Putamen (tissue), 1 donor: ENCODE measurements at places on chromosomes 5 and 9.

GRCh38 chr5:152329207-152329606, 75.9 kb downstream of the NMUR2 start:
- no peak for DNase-seq

DNA sequence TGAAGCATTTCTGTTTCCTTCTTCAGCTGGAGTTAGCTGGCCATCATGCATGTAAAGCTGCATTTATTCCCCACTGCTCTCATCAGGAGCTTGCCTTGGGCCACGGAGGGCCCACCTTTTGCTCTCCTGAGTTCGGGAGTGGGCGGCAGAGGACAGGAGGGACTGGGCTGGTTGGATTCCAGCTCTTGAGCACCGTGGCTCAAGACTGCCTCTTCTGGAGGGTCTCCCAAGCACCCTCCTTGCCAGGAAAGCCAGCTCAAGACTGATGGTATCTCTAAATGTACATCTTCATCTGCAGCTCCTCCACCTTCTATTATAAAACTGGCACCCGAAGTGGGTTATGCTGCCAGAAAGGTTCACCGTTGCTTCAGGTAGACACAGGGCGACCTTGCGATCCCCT, 399.6 kb upstream of the IRX1 start:
- no peak for DNase-seq

- DNase-seq: no peak
Measured at GRCh38 chr9:1053986-1054425, 3.8 kb downstream of the DMRT2 start.

DNA sequence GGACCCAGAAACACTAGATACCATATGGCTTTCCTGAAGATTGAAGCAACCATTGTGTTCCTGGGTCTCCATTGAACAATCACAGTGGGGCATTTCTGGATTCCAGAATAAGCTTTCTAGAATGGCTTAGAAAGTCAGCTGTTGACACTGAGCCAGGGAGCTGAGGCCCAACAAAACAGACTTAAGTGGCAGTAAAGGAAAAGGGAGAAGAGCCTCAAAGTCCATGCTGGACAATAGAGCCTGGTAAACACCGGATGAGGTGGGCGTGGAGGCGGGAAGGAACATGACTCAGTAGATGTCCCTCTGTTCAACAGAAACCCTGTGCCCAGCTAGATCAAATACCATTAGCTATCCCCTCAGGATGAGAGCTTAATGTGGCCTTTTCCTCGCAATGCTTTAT, 14.8 kb downstream of the SPARC start:
- no peak for DNase-seq

DNA sequence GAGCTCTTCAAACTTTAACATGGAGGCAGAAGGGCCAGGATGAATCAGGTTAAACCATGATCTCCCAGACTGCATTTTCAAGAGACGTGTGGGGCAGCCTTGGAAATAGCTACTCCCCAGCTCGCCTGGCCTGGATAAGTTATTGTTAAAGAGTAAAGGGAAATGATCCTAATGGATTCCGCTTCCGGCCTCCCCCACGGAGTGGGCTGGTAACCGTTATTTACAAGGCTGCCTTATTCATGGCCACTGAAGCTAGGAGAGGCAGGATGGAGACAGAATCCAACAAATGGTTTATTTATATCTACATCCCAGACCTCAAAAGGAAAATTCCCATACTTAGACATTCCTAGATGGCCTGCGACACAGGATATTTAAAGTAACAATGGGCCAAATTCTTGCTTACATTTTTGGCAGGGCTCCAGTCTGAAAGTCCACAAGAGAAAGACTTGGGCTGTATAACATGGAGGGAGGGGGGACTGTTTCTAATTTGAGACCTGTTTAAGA, 27.9 kb downstream of the SPRY4 start:
- no peak for DNase-seq

- no peak for DNase-seq
Measured at GRCh38 chr5:133420440-133421301, 191.7 kb downstream of the FSTL4 start.

DNA sequence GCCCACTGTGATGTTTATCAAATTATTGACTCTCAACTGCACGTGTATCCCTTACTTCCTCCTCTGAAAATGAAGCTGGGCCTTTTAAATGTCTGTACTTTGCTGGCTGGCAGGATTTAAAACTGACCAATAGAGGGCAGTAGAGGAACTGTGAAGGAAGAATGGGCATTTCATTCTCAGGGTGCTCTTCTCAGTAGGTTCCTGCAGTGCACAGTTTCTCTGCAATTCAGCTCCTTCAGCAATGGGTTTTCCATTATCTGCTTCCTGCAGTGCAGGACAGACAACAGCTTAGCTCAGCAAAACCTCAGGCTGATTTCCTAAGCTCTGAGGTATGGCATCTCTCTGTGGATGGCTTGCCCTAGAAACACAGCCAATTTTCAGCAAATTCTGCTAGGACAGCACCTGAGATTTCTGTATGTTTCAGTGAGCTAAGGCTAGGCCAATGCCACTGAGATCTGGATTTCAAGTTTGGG, 298.4 kb upstream of the PRDM9 start:
- DNase-seq: peak; percentile 15

DNA sequence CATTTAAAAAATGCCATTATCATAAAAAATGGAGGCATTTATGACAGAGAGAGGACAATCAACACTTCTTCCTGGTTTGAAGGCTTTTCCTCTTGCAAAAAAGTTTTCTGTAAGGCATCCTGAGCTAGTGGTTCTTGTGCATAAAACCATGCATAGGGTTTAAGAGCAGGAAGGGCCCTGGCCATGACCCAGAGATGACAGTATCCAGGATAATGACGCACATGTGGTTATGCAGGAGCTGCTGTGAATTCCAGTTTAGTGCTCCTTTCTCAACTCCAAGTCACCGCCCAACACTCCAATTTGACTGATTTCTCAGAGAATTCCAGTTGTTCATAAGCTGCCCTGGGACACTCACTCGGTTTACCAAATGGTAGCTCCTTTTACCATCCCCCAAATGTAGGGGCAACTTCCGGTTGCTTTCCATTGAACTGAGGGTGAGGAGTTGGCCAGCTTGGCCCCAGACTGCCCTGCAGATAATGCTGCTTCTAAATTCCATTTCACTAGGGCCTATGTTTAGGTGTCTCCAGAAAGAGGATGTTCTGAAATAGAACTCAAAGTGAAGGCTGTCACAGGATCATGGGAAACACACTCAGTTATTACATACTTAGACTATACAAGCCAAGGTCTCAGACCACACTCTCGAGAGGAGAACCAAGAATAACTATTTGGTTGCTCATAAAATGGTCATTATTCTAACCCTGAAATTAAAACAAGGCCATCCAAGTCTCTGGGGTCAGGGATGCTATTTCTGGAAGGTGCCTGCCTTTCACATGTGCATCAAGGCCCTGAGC, 179.1 kb downstream of the SLIT3 start:
- no peak for DNase-seq

DNA sequence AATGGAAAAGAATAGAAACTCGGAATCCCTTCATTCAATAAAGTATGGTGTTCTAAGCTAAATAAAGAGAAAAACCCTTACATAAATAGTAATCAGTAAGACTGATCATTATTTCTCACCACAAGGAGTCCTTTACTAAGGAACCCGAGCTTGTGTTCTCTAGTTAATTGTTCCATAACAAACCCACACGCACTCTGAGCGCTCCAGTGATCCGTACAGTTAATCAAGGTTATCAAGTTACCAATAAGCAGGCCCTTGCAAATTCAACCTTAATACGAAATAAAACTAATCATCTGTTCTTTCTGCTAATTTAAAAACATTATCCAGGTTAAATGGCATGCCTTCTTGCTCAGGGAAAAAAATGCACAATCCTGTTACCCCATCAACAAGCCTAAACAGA, 224.4 kb downstream of the FRMD3 start:
- no peak for DNase-seq

DNA sequence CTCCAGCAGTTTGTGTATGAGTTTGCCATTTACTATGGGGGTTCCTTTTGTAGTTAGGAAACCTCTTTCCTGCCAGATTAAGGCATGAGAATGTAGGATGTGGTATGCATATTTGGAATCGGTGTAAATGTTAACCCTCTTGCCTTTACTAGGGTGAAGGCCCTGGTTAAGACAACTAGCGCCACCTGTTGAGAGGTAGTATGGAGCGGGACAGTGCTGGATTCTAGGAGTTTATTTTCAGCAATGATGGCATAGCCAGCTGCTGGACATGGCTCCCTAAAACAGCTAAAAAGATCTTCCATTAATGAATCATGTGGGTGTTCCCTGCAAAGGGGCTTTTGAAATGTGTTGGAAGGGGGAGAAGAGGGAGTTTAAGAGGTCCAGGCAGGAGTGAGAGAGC, 30.7 kb upstream of the GPX3 start:
- DNase-seq: no peak

- DNase-seq: no peak
Measured at GRCh38 chr5:59786334-59786805, 107.2 kb downstream of the PDE4D start.

- no peak for DNase-seq
Measured at GRCh38 chr5:88770276-88771257, 112.4 kb downstream of the MEF2C start.
